ENCODE measurements at places on chromosomes 7 and 10. TPM values are rescaled to one million over a fixed set of nuclear protein-coding genes. Genes with fewer than 3 reads are reported as not detected.
A peak's percentile ranks its signal among the peaks of the same experiment; 100 is the strongest.

DNA sequence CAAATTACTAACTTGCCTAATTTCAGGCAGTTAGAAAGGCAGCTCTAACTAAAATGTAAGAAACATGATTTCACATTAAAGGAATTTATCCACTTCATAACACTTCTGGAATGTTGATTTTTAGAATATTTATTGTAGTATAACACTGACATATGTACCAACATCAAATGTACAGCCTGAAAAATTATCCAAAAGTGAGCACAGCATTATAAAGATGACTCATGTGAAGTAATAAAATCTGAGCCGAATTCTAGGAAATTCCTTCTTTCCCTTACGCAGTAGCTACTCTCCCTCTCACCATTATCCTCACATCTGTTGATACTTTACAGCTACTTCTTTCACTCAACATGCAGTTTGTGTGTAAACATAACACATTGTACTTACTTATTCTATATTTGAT, 610.6 kb downstream of the ZWINT start:
- no peak for DNase-seq

DNA sequence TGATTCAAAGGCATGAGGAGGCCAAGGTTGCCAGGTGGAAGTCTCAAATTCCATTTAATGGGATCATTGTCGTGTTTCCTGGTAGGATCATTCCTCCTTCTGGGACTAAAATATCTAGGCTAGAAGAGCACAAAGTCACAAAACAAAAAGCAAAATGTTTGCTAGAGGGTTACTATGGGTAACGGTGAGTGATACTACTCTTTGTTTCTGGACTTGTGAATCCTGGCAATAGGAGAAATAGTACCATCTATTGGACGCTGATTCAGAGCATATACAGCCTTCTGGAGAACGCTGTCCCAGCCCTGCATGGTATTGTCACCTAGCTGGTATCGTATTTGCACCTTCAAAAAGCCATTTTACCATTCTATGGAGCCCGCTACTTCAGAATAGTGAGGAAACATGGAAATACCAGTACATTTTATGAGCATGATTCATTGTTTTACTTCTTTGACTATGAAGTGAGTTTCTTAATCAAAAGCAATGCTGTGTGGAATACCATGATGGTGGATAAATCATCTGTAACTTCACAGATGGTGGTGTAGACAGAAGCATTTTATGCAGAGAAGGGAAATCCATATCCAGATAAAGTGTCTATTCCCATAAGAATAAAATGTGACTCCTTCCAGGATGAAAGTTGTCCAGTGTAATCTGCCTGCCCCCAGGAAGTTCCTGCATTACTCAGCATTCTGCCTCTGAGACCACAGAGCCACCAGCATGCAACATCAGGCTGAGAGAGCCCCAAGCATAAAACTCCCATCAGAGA, 361.0 kb downstream of the ETV1 start:
- no peak for DNase-seq

DNA sequence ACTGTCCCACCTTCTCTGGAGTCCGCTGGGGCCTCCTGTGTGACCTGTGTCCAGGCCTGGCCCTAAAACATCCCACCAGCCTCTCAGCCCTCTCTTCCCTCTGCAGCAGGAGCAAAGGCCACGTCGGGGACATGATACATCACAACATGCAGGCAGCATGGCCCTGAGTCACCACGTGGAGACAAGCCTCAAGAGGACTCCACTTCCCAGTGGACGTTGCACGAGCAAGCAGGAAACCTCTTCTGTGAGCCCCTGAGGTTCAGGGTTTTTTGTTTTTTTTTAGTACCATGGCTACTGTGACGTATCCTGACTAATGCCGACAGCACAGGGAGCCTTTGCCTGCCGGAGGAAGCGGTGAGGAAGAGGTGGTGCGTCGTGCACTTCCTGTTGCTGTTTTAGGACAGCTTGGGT, 165.9 kb downstream of the DNAJB6 start:
- DNase-seq = peak; percentile 77

DNA sequence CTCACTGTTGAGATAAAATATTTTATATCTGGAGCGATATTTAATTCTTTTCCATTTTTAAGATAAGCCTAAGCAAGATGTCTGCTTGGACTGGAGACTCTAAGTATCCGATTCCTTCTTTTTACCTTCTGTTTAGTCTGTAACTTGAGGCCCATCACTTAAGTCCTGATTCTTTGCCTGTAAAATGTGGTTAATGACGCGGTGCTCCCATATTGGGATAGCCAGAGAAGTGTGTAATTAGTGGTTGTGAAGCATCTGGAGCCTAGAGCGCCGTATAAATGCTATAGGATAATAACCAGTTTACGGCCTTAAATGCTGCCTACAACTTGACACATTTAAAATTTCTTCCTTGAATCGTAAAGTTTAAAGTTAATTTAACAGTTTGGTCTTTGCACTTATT, 132.9 kb downstream of the CHN2 start:
- DNase-seq = no peak

DNA sequence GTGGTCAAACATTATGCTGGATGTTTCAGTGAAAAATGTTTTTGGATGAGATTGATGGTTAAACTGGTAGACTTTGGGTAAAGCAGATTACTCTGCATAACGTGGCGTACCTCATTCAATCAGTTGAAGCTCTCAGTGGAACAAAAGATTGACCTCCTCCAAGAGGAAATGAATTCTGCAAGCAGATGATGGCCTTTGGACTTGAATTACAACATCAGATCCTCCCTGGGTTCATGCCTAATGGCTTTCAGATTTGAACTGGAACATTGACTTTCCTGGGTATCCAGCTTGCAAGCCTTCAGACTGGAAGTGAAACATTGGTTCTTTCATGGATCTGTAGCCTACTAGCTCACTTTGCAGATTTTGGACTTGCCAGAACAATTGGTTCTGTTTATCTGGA, 169.3 kb upstream of the MALRD1 start:
- DNase-seq = no peak

DNA sequence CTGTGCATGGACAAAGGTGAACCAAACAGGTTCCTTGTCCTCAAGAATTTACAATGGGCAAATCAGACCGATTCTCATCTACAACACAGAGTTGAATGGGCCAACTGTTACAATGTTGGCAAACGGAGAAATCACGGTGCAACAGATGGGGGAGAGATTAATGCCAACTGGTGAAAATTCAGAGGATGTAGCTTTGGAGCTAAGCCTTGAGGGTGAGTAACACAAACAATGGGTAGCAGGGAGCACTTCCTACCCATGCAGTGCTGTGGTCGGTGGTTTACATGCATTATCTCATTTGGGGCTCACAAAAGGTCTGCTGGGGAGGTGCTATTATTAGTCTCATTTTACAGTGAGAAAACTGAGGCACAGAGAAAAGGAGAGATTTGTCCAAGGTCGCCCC, 902 bp upstream of the NFE2L3 start:
- no peak for DNase-seq

DNA sequence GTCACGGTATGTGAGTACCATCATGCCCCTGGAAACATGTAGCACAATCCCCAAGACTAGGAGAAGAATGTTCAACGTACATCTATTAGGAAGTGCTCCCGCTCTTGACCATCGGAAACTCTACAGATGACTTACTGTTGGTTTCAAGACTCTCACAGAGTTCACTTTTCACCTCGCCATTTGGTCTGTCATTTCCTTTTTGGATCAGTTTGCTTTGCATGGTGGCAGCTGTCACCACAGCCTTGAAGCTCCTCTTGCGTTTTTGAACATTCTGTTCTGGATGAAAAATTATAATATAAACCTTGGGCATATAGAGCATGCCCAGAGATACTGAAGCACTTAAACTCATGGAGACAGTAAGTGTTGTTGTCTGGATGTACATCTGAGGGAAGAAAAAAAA, 806.8 kb downstream of the GRM8 start:
- DNase-seq = no peak

- DNase-seq = no peak
These were observed 251.1 kb upstream of the MEOX2 start for GRCh38 chr7:15937571-15937970.

DNA sequence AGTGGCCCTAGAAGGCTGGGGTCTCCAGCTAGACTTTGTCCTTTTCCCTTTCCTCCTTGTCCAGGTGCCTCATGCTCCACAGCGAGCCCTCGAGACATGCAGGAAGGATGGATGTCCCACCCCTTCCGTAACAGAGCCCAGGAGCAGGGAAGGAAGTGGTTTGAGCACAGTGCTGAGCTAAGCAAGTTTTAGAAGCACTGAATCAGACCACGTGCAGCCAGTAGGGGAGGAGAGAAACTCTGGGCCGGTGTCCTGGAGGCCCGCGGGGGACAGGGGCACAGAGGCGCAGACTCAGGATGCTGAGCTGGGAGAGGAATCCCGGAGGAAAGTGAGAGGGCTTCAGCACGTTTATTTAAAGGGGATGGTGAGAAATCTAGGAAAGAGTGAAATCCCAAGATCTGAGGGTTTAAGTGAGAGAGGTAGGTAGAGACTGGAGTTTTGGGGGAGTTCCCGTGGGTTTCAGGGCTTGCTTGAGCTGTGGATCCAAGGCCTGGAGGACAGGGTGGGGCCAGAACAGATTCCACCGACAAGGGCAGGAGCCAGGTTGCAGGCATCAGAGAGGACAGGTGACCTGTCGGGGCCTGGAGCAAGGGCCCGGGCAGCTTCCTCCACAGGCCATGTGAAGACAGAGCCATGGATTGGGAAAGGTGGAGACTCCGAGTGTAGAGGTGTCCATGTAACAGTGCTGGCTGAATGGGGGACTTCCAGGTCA, 4.4 kb upstream of the IRF5 start:
- DNase-seq = peak; percentile 64

- no peak for DNase-seq
These were observed 122.9 kb upstream of the RET start for GRCh38 chr10:42953684-42954674.

DNA sequence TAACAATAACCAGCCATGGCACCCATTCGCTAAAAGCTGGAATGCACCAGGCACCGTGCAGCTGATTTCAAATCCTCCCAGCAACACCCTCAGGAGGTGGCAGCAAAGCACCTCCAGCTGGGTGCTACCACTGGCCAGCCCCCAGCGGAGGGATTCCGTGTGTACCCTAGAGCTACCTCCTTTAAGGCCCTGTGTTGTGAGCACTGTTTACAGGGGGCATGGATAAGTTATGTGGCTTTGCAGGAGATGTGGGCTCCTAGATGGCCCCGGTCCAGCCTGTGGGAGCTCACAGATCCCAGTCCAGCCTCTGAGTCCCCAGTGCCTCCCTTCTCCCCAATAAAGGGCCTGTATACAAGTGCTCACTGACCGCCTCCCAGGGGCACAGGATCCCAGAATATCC, 27.1 kb downstream of the TNRC18 start:
- DNase-seq = peak; percentile 79

GRCh38 chr10:44963772-44964633, 4.4 kb downstream of the RASSF4 start:
- no peak for DNase-seq

DNA sequence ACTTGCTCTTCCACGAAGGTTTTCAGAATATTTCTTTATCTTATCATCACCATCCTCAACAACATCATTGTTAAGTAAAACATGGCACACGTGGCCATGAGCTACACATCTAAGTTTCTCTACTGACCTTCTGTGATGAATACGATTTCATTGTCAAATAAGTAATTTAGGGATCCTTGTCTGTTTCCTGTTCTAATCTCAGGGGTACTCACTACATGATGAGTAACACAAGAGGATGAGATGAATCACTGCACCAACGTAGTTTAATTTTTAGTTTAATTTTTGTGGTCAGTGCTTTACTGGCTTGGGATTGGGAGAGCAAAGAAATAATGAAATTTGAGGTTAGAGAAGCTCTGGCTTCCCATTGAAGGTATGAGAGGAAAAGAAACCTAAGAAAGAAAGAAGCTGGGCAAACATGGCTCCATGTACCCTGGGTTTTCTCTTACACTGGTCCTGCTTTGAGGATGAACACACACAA, 461.9 kb upstream of the KLF6 start:
- no peak for DNase-seq

GRCh38 chr7:132783824-132784223, 207.6 kb upstream of the PLXNA4 start:
- DNase-seq = no peak

DNA sequence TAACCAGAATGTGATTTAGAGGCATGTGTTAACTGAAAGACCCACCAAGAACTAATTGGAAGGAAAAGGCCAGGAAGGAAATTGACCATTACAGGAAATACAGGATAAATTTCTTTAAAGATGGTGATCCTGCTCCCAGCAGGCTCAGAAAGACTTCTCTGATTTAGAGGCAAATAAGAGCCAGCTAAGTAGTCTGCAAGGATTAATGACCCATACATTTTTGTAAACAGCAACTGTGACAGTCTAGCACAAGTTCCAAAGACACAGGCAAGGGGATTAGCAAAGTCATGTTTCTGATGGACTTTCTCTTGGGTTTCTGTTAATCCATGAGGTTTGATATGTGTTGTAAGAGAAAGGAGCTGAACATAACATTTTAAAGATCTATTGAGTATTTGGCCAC, 425.0 kb downstream of the HTR7 start:
- no peak for DNase-seq

- DNase-seq = no peak
These were observed 127.4 kb downstream of the TRRAP start for GRCh38 chr7:99005776-99006175.

GRCh38 chr7:41459623-41460261, 243.1 kb downstream of the INHBA start:
- no peak for DNase-seq

The OPALIN gene
- total RNA-seq = not detected

The PFKP gene
- 231 TPM for total RNA-seq

The NRP1 gene
- 0.44 TPM for total RNA-seq

The OGDHL gene
- total RNA-seq = 0.73 TPM

The DDC gene
- total RNA-seq = 0.28 TPM

The TFR2 gene
- total RNA-seq = 12.4 TPM

The SEMA4G gene
- 0.62 TPM for total RNA-seq

Data from activated CD4-positive, alpha-beta T cell treated with anti-CD3 and anti-CD28 coated beads for 36 hours (primary cell).